Suppressor macrophage treated with lipopolysaccharide for 1 hour (primary cell): ENCODE measurements at places on chromosomes 3 and 15.

DNA sequence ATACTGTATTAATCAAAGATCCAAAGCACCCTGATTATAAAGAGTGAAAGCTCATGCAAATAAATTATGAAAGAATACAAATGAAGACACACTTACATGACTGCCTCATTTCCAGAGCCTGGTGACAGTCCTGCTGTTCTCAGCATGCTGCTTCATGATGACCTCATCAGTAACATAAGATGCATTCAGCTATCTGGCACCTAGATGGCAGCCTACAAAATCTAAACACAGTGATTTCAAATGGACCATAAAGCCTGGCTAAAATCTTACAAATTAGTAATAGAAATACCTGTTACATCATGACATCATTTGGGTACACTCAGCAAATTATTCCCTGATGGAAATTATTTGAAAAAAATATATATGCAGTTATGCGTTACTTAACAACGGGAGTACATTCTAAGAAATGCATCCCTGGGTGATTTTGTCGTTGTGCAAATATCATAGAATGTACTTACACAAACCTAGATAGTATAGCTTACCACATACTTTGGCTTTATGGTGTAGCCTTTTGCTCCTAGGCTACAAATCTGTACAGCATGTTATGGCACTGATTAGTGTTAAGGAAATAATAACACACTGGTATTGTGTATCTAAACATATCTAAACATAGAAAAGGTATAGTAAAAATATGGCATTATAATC, 207.2 kb downstream of the EPHA3 start:
- DNase-seq, result peak; percentile 11

- DNase-seq, result no peak
Measured at GRCh38 chr15:94375997-94376396, 144.6 kb downstream of the MCTP2 start.

DNA sequence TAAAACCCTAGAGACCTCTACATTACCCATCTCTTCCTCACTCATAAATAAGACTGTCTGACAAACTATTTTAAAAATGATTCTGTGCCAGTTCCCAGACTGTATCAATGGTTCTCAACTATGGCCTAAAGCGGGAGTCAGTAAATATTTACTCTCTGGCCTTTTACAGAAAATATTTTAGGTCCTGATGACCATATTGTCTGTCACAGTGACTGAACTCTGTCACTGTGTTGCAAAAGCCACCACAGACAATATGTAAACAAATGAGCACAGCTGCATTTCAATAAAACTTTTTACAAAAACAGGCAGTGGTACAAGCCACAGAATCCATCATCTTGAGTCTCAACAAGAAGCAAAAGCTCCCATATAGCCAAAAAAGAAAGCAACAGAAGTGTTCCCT, 45.4 kb downstream of the PLOD2 start:
- DNase-seq, result no peak

DNA sequence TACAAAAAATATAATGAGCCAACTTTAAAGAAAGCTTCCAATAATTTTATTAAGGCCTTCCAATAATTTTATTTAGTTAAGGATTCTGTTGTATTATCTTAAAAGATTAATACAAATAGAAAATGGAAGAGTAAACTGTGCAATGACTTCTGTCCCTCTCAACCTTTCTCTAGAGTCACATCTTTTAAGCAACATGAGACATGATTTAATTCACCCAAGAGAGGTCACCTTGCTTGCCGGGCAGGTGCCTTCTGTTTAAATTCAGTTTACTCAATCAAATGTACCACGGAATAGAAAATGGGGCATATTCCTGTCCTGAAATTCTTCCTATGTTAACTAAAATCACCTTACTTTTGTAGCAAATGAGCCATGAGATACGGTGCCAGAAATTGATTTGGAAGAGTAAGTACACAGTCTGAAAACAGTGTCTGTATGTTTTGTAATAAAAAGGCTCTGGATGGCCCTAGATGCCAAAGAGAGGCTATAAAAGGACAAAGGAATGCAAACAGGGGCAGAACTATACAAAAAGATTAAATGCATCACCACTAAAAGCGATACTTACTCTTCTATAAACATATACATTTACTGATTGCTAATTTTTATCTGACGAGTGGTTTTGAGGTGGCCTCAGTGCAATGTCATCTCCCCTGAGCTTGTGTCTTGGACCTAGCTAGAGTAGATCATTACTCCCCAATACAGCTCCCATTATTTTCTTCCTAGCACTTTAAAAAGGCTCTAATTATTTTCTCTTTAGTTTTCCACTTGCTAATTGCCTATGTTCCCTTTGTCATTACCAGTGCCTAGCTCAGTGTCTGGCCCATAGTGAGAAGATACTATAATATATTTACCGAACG, 134.0 kb downstream of the FHIT start:
- DNase-seq, result no peak

GRCh38 chr15:39797407-39797806, 14.8 kb upstream of the FSIP1 start:
- DNase-seq, result no peak

DNA sequence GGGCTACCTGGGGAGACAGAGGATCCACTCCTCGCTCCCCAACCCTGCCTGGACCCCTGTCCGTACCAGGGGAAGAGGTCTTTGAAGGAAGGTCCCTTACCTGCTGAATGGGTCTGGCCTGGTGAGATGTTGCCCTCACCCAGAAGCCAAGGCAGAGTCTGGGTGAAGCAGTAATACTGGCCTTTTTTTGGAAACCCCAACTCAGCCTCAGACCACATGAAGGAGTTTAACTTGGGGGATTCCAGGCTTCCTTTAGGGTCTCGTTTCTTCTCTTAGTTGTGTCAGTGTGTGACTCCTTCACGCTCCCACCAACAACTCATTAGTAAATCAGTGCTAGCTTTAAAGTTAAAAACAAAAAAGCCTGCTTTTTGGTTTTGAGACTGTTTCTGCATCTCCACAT, 45.6 kb downstream of the RTP1 start:
- no peak for DNase-seq

DNA sequence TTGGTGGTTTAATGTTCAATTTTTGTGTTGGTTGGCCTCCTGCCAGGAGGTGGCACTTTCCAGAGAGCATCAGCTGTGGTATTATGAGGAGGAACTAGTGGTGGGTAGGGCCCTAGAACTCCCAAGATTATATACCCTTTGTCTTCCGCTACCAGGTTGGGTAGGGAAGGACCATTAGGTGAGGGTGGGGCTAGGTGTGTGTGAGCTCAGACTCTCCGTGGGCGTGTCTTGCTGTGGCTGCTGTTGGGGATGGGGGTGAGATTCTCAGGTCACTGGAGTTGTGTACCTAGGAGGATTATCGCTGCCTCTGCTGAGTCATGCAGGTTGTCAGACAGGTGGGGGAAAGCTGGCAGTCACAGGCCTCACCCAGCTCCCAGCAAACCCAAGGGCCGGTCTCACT, 187.1 kb downstream of the DPH6 start:
- no peak for DNase-seq

GRCh38 chr3:16864610-16865313, 20.0 kb upstream of the PLCL2 start:
- DNase-seq, result no peak

- DNase-seq, result peak; percentile 48
Measured at GRCh38 chr3:48951764-48952163, 33.1 kb downstream of the ARIH2 start.

GRCh38 chr3:65339192-65339740, 651.5 kb upstream of the ADAMTS9 start:
- no peak for DNase-seq

DNA sequence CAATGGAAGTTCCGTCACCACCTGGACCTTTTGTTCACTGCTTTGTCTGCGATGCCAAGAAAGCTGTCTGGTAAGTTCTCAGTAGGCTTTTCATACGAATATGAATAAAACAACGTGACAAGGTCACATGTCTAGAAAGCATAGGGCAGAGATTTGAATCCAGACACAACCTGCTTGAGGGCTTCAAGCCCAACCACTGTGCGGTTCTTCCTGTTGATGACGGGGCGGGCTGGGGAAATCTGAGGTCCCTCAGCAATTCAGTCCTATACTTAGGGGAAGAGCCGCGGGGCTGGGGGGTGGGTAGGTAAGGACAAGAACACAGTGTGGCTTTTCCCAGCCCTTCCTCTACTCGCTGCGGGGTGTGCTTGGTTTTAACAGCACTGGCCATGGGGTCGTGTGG, 32.4 kb upstream of the SMAD3 start:
- peak; percentile 58 for DNase-seq

GRCh38 chr3:65035246-65035645, 347.4 kb upstream of the ADAMTS9 start:
- DNase-seq, result no peak

DNA sequence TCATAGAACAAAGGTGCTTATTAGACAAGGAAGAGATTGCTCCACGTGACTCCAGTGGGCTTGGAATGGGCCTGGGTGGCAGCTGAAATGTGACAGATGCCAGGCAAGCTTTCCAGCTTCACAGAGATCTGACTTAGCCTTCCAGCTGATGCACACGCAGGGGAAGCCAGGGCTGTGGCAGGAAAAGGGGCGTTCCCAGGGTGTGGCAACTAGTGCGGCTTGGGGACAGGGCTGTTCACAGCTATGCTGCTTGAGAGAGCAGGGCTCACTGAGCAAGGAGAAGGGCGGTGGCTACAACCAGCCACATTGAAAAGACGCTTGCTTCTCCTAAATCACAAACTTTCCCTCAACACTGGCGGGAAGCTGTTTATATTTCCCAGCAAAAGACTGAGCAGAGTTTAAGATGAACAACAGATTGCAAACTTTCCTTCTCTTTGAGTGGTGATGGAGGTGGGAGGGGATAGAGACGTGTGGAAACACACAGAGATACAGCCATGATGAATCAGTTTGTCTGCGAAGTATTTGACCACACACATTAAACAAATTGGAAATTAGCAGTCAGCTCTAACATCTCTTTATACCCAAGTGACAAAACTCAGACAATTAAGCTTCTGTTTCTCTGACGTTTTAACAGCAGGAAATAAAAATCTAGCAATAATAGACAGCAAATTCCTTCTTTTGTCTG, 127.5 kb downstream of the BDH1 start:
- DNase-seq, result peak; percentile 63

- DNase-seq, result peak; percentile 41
Measured at GRCh38 chr3:185420762-185421161, 57.8 kb downstream of the MAP3K13 start.
